NCI-H460 (cell line): ENCODE measurements at places on chromosomes 16 and 17.

DNA sequence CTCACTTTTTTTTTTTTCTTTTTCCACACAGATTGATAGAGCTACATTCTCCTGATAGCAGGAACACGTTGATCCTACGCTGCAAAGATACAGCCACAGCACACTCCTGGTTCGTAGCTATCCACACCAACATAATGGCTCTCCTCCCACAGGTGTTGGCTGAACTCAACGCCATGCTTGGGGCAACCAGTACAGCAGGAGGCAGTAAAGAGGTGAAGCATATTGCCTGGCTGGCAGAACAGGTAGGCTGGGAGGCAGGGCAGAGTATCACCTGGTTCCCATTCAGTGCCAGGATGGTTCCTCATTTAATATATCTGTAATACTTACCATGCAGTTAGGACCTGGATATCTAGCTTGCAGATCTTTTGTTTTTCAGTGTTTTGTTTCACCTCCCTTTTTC lies 51.1 kb upstream of the VPS4A start:
- no peak for DNase-seq

DNA sequence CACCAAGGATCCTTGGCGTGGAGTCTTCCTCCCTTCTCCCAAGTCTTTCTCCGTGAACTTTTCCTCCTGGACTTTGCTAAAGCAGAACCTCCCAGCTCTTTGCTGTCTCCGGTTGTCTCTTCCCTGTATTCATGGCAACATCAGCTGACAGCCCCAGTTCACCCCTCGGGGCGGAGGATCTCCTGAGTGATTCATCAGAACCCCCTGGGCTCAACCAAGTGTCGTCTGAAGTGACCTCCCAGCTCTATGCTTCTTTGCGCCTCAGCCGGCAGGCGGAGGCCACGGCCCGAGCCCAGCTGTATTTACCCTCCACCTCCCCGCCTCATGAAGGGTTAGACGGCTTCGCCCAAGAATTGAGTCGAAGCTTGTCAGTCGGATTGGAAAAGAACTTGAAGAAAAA lies 943 bp downstream of the CNTROB start:
- DNase-seq: no peak

- DNase-seq: no peak
These were observed 45.5 kb upstream of the RBBP6 start for GRCh38 chr16:24493821-24494220.

- DNase-seq: no peak
These were observed 541 bp downstream of the ACACA start for GRCh38 chr17:37405955-37406634.

DNA sequence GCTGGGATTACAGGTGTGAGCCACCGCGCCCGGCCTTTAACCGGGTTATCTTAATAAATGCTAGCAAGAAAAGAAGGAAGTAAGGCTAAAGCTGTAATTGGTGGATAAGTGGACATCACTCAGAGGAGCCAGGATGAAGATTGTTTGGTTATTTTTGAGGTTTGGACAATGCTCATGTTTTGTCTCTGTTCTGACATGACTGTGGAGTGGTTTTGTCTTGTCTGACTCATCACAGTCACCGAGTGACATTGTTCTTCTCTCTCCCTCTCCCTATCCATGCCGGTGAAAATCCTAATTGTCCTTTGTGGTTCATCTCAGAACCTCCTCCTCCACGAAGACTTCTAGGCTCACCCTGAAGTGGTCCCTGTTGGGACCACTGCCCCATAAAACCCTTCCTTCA lies 23.5 kb upstream of the GRIN2A start:
- no peak for DNase-seq

DNA sequence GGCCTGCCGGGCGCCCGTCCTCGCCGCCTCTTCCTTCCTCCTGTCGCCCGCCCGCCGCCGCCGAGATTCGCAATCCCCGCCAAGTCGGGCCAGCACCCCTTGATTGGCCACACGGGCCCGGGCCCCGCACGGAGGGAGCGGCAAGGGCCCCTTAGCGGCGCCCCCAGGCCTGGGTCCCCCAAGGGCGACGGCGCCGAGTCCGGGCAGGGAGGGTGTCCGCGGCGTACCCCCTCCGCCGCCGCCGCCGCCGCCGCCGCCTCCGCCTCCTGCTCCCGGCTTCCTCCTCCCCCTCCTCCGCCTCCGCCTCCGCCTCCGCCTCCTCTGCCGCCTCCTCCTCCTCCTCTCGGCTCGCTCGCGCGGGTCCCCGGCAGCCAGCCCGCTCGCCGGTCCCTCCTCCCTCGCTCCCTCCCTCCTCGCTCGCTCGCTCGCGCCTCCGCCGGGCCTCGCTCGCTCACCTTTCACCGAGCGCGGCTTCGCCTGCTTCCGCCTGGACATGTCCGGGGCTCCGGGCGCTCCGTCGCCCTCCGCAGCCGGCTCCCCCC lies 561 bp downstream of the ZNF423 start:
- DNase-seq: peak; percentile 68

DNA sequence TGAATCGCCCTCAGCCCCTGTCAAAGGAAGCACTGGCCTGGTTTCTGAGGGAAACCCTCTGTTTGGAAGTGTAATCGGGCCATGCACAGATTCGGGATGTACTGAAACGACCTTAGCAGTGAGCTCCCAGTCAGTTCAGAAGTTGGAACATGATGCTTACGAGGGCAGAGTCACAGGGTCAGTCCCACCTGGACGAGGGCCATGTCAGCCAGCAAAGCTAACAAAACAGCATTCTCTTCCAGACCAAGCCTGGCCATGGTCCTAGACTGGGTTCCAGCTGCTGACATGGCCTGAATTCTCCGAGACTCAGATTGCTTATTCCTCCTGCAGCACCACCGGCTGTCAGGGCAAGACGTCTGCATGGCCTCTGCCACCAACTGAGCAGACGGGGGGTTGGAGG lies 192.2 kb upstream of the WSCD1 start:
- DNase-seq: no peak

GRCh38 chr17:12040478-12040877 lies 19.8 kb downstream of the MAP2K4 start:
- DNase-seq: no peak

GRCh38 chr16:14132696-14133048 lies 61.6 kb downstream of the MRTFB start:
- DNase-seq: no peak
